ENCODE measurements at places on chromosomes 3 and 15. TPM values are rescaled to one million over a fixed set of nuclear protein-coding genes. Genes with fewer than 3 reads are reported as not detected.

The INKA1 gene
- not detected for total RNA-seq

DNA sequence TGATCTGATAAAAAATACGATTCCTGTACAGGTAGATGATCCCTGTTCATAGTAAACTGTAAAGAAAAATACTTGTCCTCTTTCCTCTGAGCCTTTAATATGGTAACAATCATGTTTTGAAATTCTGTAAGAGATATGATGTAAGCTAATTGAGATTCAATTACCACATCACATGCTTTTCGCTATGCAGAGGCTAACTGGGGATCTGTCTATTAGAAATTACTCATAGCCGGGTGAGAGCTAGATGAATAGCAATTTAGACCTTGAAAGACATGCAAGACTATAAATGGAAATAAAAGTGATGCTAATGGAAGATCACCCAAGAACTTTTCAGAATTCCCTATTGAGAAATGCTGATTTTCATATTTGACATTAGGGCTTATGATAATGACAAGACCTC lies 579.9 kb upstream of the ZNF717 start:
- DNase-seq, result no peak

The C3orf20 gene
- 0.19 TPM for total RNA-seq

The CAV3 gene
- not detected for total RNA-seq

The CLDN11 gene
- total RNA-seq, result 2.4 TPM

The CRYGS gene
- total RNA-seq, result 3.9 TPM

The SH3GL3 gene
- total RNA-seq, result 1.2 TPM

The PARP15 gene
- total RNA-seq, result 0.55 TPM
